Endothelial cell of coronary artery (primary cell): ENCODE measurements at places on chromosomes 7 and 10. TPM values are rescaled to one million over a fixed set of nuclear protein-coding genes. Genes with fewer than 3 reads are reported as not detected.

Gene KLF14
- not detected in 2 replicates for total RNA-seq

Gene NYAP1
- total RNA-seq = 1.9 and 2.2 TPM in 2 replicates

Gene EN2
- total RNA-seq = 0.09 TPM in 1 of 2 replicates, not detected in the other

Gene LRRC18
- not detected in 2 replicates for total RNA-seq

Gene DNAJC2
- total RNA-seq = 17.1 and 22.6 TPM in 2 replicates

Gene SEMA4G
- total RNA-seq = 0.63 and 0.94 TPM in 2 replicates
